ENCODE measurements at places on chromosomes 6 and 20.

GRCh38 chr6:144662812-144663365 lies 377.8 kb downstream of the UTRN start:
- no peak for DNase-seq

DNA sequence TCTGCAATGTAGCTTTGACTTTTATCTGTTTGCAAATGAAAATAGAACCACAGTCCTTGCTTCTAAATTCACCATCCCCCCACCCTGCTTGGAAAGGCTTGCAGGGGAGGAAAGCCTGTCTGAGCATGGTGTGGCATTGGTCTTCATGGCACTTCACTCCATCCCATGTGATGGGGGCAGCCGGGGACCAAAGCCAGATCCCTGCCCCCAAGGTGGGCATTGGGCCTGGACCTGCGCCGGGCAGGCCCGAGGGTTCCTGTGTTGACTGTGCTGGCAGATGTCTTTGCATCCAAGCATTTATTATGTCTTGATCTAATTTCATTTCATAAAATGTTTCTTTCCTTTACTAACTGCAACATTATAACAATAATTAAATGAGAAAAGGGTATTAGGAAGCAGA lies 120.0 kb downstream of the SYNDIG1 start:
- no peak for DNase-seq

DNA sequence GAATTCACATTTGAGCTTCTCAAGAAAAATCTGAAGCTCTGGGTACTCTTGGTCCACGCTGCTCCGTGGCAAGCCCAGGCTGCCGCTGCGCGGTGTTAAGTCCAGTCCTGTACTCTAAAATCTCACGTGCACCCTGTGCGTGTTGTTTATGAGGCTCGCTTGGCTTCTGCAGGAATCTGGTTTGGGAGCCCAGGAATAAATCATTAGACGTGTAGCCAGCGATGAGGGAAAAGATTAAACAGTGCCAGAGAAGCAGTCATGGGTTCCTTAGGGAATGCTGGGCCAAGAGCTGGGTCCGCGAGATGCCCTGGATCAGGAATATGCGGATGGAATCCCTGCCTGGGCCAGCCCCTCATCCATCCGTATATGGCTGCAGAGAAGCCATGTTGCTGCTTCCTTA lies 87.3 kb downstream of the KCNB1 start:
- no peak for DNase-seq

- no peak for DNase-seq
Observed at GRCh38 chr6:53369876-53370515, 21.2 kb upstream of the ELOVL5 start.

- DNase-seq = no peak
Observed at GRCh38 chr6:78770765-78771164, 96.6 kb upstream of the IRAK1BP1 start.

DNA sequence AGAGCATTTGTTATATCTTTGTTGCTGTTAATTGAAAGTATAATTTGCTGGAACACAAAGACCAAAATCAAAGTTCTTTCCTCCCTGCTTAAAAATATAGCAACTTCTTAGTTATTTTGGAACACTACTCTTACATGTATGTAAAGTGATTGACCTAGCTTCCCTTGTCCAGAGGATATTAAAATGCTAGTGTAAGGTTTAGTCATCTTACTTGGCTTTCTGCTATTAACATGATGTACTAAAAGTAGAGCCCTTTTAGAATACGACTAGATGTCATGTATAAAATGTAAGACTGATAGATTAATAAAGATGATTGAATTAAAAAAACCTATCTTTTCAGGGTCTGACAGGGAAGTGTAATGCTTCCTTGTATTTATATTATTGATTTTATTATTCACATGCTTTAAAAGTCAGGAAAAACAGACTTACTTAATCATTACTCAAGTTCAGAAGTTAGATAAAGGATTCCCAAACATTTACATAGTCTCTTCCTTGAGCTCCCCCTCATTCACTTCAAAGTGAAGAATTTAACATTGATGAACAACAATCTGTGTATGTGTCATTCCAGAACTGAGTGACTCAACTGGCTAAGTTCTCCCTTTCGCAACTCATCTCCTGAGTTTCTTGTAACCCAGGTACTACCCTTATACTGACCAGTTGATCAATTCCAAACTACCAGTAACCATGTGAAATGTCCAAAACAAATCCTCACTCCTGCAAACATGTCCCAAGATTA lies 50.9 kb downstream of the BTBD9 start:
- no peak for DNase-seq

DNA sequence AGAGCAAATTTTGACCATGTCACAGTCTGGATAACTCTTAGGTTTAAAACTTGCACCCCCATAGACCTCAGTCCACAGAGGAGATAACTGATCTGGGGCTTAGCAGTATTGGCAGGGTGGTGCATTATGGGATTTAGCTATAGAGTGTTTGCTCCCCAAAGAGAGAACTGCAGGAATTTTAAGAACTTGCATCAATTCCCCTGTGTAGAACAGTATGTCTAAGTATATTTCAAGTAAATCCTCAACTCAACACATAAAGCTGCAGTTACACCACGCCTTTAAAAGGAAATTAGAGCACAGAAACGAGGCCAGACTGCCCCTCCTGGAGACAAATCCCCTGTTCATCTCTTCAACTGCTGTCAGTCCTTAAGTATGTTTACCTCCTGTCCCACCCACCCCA lies 144.9 kb downstream of the TRMT11 start:
- no peak for DNase-seq

GRCh38 chr6:158559895-158560835 lies at the start of gene TMEM181:
TSS of gene TMEM181 (plus strand) at chr6:158560091. CDS start at chr6:158560225, 134 bp downstream.
- peak; percentile 84 for DNase-seq
